ENCODE measurements at places on chromosomes 11 and 22. TPM values are rescaled to one million over a fixed set of nuclear protein-coding genes. Genes with fewer than 3 reads are reported as not detected.

GRCh38 chr11:106420048-106420665 is 342.7 kb downstream of the AASDHPPT start:
- no peak overlapping the region for H3K4me3 ChIP-seq
- no peaks in the 10 kb centered on the region for H3K27me3 ChIP-seq
- no peak overlapping the region for H3K27ac ChIP-seq
- DNase-seq: no peak

DNA sequence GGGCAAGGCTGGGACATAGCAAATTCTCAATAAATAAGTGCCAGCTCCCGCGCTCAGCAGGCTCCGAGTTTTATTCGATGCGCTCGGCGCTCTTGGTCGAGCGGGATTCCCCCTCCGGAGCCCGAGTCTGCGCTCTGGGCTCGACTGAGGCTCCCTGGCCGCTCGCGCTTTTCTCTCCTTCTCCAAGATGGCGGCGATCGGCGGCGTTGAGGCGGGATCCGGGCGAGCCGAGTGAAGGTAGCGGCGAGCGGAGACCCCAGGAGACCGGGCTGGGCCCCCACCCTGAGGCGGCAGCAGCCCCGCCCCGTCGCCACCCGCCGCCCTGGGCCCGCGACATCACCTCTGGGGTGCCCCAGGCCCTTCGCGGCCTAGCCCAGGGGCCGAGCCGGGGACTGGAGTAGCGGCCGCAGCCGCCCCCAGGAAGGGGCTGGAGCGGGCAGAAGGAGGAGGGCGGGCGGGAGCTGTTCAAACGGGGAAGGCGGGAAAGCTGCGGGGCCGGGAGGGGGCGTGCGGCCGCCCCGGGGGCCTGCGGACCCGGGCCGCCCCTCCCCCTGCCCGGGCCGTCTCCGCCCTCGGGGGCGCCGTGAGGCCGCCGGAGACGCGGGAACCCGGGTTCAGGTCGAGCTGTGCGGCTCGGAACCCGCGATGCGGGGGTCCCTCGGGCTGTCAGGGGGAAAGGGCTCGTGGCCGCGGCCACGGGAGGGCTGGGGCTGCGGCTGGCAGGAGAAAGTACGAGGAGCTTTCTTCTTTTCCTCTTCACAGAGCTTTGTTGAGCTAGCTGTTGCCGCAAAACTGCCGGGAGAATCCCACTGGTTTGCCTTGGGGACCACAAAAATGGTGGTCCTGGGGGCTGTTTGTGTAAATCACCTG is at the start of gene HMGXB4:
TSS of gene HMGXB4 (plus strand) at position 173 of the 870 bp plus-strand sequence. CDS start 4,898 bp downstream, outside the sequence.
- no peaks in the 10 kb centered on the region for H3K36me3 ChIP-seq
- no peaks in the 10 kb centered on the region for H3K27me3 ChIP-seq
- H3K4me3 ChIP-seq: peak within 1 kb of the TSS; percentile 76
- peak within 1 kb of the TSS; percentile 83 for H3K27ac ChIP-seq

DNA sequence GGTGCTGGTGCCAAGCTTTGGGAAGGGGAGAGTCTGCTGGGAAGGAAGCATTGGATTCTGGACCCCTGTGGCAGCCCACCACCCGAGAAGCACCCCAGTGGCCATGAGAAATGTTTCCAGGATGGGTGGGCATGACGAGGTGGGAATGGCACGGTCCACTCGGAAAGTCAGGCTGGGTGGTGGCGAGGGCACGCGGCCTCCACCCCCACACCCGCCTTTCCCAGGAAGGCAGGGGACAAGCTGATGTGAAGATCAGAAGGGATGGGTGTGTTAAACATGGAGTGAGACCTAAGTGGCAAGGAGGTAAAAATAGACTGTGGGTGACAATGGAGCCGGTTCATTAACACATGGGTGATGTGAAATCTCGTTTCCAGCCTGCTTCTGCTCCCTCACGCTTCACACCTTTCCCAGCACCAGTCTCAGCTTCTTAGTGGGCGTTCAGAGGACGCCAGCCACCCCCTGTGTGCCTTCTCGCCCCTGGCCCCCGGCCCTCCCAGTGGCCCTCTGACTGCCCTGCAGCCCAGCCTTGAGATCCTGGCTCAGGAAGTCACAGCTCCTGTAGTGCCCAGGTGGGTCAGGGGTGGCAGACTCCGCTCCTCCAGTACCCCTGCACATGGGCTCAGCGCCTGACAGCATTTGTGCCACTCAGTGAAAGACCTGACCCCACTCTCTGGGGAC is 27.6 kb downstream of the LRRC10B start:
- no peaks in the 10 kb centered on the region for H3K27me3 ChIP-seq
- H3K4me1 ChIP-seq: peaks cover 18% of the 10 kb centered on the region
- H3K36me3 ChIP-seq: no peaks in the 10 kb centered on the region
- DNase-seq: no peak
- H3K27ac ChIP-seq: no peak overlapping the region
- no peak overlapping the region for H3K4me3 ChIP-seq

- no peaks in the 10 kb centered on the region for H3K36me3 ChIP-seq
- no peaks in the 10 kb centered on the region for H3K4me1 ChIP-seq
- no peak for DNase-seq
- H3K27ac ChIP-seq: no peak overlapping the region
- no peaks in the 10 kb centered on the region for H3K27me3 ChIP-seq
Measured at GRCh38 chr11:130370845-130371590, 56.3 kb upstream of the ZBTB44 start.

NXPE1 gene
- total RNA-seq: 210 TPM

- peak overlapping the region; percentile 99 for H3K27ac ChIP-seq
- DNase-seq: no peak
- H3K4me3 ChIP-seq: peak overlapping the region; percentile 76
- H3K36me3 ChIP-seq: no peaks in the 10 kb centered on the region
- peaks cover 22% of the 10 kb centered on the region for H3K4me1 ChIP-seq
- no peaks in the 10 kb centered on the region for H3K27me3 ChIP-seq
Measured at GRCh38 chr11:64318766-64319761, 1.1 kb downstream of the PRDX5 start.

GRCh38 chr22:50316114-50317065 is 8.9 kb upstream of the PLXNB2 start:
- H3K27me3 ChIP-seq: no peaks in the 10 kb centered on the region
- H3K4me1 ChIP-seq: peaks cover 7% of the 10 kb centered on the region
- H3K4me3 ChIP-seq: no peak overlapping the region
- DNase-seq: no peak
- H3K36me3 ChIP-seq: no peaks in the 10 kb centered on the region

RAPSN gene
- not detected for total RNA-seq

DNA sequence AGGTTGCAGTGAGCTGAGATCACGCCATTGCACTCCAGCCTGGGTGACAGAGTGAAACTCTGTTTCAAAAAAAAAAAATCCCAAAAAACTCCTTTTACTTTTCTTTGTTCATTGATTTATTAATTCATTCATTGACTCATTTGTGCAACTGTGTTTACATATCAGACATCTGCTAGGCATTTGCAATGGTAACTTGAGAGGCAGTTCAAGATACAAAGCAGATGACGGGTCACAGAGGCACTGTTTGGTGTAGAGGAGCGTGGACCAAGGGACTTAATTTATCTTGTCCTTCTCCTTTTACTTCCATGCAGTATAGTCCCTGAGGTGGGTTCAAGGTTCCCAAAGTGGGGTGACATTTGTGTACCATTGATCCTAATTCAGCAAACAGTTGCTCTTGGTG is 71.4 kb downstream of the KIAA1671 start:
- H3K4me1 ChIP-seq: no peaks in the 10 kb centered on the region
- H3K27ac ChIP-seq: no peak overlapping the region
- H3K4me3 ChIP-seq: no peak overlapping the region
- H3K36me3 ChIP-seq: no peaks in the 10 kb centered on the region

Measured in colonic mucosa (tissue), 4 donors.